ENCODE measurements at places on chromosomes 1 and 21.

GRCh38 chr1:109543988-109544735 is 4.3 kb upstream of the GNAI3 start:
- DNase-seq: no peak

DNA sequence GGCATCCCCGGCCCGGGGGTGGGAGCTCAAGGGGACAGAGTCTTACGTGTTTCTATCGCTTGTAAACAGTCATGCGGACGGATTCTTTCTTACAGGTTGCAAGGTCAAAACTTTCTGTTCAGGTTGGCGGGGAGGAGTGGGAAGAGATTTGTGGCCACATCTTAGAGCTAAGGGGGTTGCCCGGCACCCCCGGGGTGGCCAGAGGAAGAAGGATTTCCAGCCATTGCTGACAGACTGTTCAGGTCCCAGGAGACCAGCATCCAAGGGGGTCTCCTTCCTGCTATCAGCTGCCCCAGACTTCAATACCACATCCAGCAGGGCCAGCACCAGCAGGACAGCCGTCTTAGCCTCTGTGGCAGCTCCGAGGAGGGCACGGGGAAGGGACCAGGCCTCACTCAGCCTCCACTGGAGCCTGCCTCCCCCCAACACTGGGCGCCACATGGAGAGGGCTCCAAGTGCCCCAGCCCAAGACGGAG is 52.0 kb downstream of the KIF21B start:
- DNase-seq: no peak

GRCh38 chr1:30005972-30006619 is 717.3 kb downstream of the MATN1 start:
- peak; percentile 23 for DNase-seq

DNA sequence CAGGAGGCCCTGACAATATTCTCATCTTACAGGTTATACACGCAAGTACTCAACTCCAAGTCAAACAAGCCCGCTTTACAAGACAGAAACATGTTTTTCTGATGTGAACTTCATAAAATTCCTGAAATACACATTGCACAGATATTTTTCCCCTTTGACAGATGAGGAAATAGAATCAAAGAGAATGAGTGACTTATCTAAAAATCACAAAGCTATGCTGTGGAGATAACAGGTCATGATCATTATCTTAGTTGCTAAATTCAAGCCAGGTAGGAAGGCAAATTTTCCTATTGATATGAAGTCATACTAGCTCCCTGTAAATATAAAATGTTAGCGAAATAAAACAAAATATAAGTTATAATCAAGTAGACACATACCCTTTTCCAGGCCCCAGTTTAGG is 18.3 kb downstream of the UBR4 start:
- no peak for DNase-seq

DNA sequence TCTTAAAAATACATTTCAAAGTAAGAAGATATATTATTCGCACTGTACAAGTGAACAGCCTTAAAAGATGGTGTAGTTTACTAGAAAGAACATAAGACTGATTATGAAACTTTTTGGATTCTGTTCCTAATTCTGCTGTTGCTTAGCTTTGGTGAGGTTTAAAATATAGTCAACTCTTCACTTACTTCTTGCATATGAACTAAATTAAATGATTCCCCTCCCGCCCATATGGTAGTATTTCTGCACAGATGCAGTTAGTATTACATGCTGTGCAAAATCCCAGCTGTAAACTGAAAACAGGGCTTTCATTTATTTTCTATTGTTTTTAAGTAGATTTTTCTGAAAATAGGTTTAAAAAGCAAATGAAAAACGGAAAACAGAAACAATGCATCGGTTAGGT is 345.4 kb upstream of the NCAM2 start:
- DNase-seq: no peak

DNA sequence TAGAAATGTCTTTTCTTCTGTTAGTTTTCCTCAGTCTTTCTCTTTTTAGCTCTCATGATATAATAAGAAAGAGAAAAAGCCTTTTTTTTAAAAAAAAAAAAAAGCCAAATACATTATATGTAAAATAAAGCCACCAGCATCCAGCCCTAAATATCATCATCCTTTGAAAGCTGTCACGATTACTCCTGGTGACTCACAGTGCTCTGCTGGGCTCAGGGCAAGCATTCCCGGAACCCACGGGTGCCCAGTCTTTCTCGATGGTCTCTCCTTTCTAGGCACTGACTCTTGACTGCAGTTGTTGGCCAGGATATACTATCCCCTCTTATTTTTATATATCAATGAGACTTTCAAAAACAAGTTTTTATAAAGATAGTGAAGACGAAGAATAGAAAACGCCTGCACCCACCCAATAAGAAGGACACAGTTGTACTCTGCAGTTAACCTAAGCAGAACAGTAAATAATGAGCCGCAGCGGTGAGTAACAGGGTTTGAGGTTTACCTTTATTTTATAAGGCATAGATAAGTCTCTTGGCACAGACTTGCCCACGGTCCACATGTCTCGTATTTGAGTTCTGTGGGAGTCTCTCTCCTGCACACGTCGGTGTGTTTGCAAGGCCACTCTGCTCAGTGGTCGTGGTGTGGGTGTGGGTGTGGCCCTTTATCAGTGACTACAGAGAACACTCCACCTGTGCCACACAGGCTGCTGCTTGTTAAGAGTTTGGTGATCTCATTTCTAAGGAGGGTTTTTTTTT is 15.7 kb upstream of the MX2 start:
- DNase-seq: no peak

DNA sequence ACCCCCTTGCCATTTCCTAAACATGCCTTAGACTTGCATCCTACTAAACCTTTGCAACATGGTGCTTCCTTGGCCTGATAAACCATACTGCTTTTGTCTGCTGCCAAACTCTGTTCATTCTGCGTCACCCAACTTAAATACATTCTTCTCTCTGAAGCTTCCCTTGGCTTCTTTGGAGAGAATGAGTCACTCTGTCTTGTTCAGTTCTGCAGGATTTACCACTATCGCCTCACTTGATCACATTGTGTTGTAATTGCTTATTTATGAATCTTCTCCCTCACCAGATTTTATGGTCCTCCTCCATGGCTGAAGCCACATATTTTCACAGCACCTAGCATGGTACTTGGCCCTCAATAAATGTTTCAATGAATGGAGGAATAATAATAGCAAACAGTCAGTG is 21.7 kb upstream of the TUT4 start:
- no peak for DNase-seq

DNA sequence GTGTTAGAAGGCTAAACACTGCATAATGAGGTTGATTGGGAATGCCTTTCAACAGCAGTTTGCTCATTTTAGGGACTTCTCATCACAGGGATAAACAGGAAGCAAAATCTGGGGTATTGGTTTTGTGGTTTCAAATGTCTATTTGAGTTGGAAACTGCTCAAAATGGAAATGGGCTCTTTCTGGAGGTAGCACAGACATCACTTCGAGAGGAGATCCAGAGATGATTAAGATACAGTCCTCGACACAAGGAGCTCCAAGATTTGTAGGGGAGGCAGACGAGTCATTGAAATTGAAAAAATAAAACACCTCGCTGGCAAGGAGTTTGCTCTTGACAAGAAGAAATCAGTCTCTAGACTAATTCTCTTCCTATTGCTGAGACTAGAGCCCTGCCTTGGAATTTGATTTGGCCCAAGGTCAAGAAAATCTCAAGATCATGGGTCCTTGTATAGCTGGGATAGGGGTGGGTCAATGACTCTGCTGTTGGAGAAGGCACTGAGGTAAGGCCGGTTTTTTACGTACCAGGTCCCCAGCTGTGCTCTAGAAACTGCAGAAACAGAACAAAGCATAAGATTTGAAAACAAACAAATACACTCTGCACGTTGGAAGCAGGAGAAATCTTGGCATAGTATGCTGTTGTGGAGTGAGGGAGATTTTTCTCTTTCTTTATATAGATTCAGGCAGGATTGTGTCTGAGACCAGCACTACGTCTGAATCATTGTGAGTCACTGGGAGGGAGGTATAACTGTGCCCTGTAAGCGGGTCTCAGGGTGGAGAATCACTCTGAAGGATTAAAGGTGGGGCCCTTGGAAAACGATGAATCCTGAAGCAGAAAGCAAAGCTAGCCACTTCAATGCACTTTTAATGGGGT is 17.7 kb upstream of the KLHDC8A start:
- no peak for DNase-seq

- DNase-seq: no peak
Observed at GRCh38 chr1:2934642-2935081, 86.6 kb upstream of the ACTRT2 start.

DNA sequence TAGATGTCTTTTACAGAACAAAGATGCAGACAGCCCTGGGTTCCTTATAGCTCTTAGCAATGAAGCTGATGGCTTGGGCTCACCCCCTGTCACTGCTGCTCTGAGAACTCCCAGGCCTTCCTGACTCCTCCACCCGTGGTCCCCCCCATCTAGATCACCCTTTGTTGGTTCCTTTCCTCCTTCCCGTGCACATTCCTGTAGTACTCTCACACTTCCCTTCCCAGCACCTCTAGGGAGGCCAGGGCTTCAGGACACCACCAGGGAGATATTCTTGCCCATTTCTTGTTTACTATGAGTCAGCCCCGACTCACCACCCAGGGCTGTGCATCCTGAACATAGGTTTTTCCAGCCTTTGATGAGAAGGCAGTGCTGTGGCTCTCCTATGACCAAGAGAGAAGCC is 14.4 kb upstream of the NOS1AP start:
- DNase-seq: peak; percentile 61

GRCh38 chr21:15301014-15301413 is 236.2 kb upstream of the NRIP1 start:
- no peak for DNase-seq

- no peak for DNase-seq
Observed at GRCh38 chr1:96104506-96104905, 617.1 kb upstream of the PTBP2 start.

GRCh38 chr21:35861661-35862060 is 198.7 kb downstream of the SETD4 start:
- DNase-seq: no peak

- DNase-seq: no peak
Observed at GRCh38 chr1:160656737-160657136, 9.9 kb upstream of the SLAMF1 start.

GRCh38 chr1:232225336-232226131 is 404.4 kb downstream of the SIPA1L2 start:
- DNase-seq: no peak

DNA sequence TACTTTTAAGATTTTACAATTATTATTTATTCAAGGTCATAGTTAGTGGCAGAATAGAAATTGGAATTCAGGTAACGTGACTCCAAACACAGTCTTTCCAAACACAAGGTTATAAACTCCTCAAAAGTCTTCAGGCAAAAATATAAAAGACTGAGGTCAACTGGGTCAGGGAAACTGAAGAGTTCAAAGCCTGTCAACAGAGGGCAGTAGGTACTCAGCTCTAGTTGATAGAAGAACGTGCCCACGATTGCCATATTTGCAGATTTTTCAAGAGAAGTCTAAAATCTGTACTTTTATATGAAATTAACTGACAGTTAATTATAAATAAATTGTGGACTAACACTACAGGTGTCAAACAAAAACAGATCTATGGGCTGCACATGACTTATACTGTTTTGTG is 135.0 kb downstream of the LHX4 start:
- DNase-seq: no peak

DNA sequence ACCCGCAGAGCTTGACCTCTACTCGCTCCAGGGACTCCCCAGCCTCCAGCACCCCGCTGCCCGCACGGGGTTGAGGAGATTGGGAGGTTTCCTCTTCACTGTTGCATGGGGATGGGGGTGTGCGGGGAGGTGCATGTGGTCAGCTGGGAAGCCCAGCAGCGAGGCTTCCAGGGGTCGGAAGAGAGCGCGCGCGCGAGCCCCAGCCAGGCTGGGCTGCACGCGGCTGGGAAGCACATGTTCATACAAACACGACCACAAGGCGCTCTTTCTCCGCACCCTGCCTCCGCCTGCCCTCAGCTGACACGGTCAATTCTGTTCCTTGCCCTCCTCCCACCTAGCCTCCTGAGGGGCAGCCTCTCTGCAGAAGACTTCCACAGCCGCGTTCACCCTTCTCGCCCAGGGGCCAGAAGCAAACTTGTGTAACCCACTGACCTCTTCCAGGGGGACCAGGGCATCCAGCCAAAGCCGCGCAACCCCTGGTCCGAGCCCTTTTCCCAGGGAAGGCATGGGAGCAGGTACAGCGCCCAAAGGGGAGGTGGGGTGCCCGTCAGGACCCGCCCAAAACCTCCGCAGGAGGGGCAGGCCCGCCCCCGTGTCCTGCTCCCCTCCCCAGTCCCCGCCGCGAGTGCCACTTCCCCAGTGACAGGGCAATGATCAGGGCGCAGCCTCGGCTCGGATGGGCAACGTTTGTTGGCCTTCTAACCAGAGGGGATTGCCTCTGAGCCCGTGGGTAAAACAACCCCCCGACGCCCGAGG is 1.3 kb downstream of the COL24A1 start:
- no peak for DNase-seq

GRCh38 chr1:54014009-54014629 is 3.9 kb downstream of the LDLRAD1 start:
- DNase-seq: no peak

DNA sequence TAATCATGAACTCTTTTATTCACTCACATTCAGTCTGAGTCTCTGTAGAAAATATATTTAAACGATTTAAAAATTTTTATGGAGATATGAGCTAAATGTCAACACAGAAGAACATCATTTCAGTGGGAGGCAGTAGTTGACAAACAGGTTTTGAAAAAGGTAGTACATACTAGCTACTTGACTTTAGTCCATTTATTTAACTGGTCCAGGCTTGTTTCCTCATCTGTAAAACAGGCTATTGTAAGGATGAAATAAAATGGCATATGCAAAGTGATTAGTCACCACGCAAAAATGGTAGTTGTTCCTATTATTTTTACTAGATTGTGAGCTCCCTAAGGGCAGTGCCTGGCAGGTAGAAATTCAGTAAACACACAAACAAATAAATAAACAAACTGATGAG is 75.2 kb downstream of the NTPCR start:
- DNase-seq: peak; percentile 30

DNA sequence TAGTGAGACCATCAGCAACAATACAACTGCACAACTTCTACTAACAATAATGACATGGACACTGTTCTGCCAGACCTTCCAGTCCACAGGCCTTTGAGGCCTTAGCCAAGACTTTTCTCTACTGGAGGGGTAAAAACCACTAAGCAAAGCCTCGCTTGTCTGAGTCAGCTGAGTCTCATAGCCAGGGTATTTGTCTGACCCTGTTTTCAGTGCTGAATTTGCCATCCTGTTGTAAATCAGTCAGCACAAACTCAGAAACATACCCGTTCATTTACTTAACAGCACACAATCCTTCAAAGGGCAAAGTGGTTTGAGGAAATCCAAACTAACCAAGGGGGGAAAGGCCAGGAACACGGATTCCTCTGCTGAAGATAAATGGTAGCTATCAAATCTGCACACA is 537.8 kb downstream of the SMYD3 start:
- no peak for DNase-seq

GRCh38 chr1:57963581-57963980 is 539.7 kb upstream of the DAB1 start:
- DNase-seq: no peak
